ENCODE measurements at places on chromosomes 11 and 22.

- no peak overlapping the region for H3K27ac ChIP-seq
- DNase-seq = no peak
- no peak overlapping the region for H3K4me3 ChIP-seq
- no peaks in the 10 kb centered on the region for H3K27me3 ChIP-seq
- no peaks in the 10 kb centered on the region for H3K36me3 ChIP-seq
- H3K4me1 ChIP-seq = no peaks in the 10 kb centered on the region
Measured at GRCh38 chr11:65160643-65161042, 9.4 kb upstream of the SPDYC start.

DNA sequence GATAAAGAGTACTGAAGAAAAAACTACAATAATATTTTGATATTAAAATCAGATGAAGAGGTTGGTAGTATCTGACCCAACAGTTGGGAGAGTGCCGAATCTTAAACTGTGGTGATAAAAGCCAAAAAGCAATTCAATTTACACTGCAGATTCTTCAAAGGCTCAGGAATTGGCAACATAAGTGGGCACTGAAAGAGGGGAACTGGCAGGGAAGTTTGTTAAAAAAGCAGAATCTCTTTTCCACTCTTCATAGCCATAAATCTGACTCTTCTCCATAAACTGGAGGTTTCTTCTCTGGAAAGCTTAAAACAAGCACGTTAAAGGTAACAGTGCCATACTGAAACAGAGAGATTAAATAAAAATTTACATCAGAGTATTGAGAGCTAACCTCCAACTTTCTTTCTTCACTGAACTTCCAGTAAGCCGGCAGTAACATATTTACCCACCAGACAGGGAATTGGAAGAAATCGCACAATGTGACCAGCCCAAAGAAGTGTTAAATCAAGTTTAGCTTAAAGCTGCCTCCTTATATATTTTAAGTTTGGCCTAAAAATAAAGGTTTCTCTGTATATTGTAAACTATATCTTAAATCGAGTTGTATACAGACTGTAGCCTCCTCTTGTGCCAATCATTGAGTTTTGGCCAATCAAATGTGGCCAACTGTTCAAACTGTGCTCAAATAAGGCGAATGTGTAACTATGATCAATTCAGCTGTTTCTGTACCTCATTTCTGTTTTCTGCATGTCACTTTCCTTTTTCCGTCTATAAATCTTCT, 358.3 kb downstream of the NXPE2 start:
- H3K4me3 ChIP-seq = no peak overlapping the region
- no peak overlapping the region for H3K27ac ChIP-seq
- no peaks in the 10 kb centered on the region for H3K36me3 ChIP-seq
- DNase-seq = no peak
- no peaks in the 10 kb centered on the region for H3K27me3 ChIP-seq
- H3K4me1 ChIP-seq = no peaks in the 10 kb centered on the region

DNA sequence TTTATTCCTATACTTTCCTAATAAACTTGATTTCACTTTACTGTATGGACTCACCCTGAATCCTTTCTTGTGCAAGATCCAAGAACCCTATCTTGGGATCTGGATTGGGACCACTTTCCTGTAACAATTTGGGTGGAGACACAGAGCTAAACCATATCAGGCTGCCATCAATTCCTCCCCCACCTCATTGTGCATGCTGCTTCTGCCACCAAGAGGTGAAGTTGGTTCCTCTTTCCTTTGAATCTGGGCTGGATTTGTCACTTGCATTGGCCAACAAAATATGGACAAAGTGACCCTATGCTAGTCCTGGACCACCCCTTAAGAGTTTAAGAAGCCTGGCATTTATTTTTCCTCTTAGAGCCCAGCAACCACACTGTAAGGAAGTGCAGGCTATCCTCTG, 39.4 kb upstream of the CEP295 start:
- no peaks in the 10 kb centered on the region for H3K4me1 ChIP-seq
- no peak overlapping the region for H3K4me3 ChIP-seq
- H3K27me3 ChIP-seq = no peaks in the 10 kb centered on the region
- H3K36me3 ChIP-seq = no peaks in the 10 kb centered on the region

GRCh38 chr11:94186342-94187203, 57.9 kb downstream of the PANX1 start:
- no peak overlapping the region for H3K4me3 ChIP-seq
- H3K36me3 ChIP-seq = peaks cover under 1% of the 10 kb centered on the region
- H3K4me1 ChIP-seq = no peaks in the 10 kb centered on the region
- H3K27me3 ChIP-seq = no peaks in the 10 kb centered on the region
- H3K27ac ChIP-seq = no peak overlapping the region

DNA sequence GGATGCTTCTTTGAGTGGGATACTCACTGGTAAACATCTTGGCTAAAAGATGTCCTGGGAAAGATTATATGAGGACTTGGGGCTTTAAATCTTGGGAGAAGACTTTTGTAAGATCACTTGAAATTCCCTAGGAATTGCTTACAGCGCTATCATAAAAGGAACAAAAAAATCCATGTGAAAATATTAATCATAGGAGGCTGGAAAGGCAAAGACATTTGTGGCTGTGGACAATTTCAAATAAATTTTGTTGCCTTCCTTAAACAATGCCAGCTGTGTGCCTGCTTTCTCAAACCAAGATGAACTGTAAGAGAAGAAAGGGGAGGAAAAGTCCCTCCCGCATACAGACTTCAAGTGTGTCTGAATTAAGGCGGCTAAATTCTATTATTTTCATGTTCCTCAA, 75.6 kb downstream of the SNX19 start:
- H3K4me1 ChIP-seq = no peaks in the 10 kb centered on the region
- H3K27me3 ChIP-seq = peaks cover 23% of the 10 kb centered on the region
- no peak for DNase-seq
- H3K4me3 ChIP-seq = no peak overlapping the region

GRCh38 chr22:38414009-38414395, 41.0 kb downstream of the KCNJ4 start:
- no peak overlapping the region for H3K4me3 ChIP-seq
- H3K4me1 ChIP-seq = peaks cover 18% of the 10 kb centered on the region
- no peaks in the 10 kb centered on the region for H3K27me3 ChIP-seq
- H3K36me3 ChIP-seq = no peaks in the 10 kb centered on the region
- H3K27ac ChIP-seq = no peak overlapping the region

- no peaks in the 10 kb centered on the region for H3K4me1 ChIP-seq
- no peak overlapping the region for H3K27ac ChIP-seq
- H3K27me3 ChIP-seq = no peaks in the 10 kb centered on the region
- no peak overlapping the region for H3K4me3 ChIP-seq
- no peak for DNase-seq
Measured at GRCh38 chr11:62811659-62812058, 6.4 kb upstream of the NXF1 start.

DNA sequence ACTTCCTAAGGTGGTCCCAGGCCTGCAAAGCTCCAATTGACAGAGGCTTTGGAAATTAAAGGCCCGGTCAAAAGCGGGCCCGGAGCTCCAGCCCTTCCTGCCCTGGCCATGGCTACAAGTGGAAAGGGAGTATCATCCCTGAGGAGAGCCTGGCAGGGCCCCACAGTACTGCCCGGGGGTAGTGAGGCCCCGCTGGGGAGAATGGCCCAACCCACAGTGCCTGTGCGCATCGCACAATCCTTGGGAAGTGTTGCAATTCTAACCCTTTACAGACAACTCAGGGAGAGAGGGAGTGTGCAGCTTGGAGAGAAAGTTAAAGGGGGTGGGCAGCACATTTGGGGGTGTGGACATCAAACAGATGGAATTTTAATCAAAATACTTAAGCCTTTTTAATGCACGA, 3.6 kb downstream of the CACNG2 start:
- no peaks in the 10 kb centered on the region for H3K4me1 ChIP-seq
- no peak overlapping the region for H3K27ac ChIP-seq
- H3K36me3 ChIP-seq = no peaks in the 10 kb centered on the region

GRCh38 chr11:44987506-44987905, 36.8 kb upstream of the TP53I11 start:
- H3K27ac ChIP-seq = no peak overlapping the region
- no peaks in the 10 kb centered on the region for H3K36me3 ChIP-seq
- no peak overlapping the region for H3K4me3 ChIP-seq
- no peaks in the 10 kb centered on the region for H3K4me1 ChIP-seq

DNA sequence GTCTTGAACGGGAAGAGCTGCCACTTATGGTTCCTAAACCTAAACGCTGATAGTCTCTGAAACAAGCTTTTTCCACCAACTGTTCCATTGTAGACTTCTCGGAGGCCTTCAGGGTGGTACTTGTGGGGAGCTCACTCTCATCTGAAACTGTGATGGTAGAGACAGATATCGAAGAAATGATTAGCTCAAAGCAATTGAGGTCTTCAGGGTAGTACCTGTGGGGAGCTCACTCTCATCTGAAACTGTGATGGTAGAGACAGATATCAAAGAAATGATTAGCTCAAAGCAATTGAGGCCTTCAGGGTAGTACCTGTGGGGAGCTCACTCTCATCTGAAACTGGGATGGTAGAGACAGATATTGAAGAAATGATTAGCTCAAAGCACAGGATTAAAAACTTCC, 175.7 kb downstream of the SWAP70 start:
- no peak for DNase-seq
- H3K27me3 ChIP-seq = no peaks in the 10 kb centered on the region
- no peaks in the 10 kb centered on the region for H3K4me1 ChIP-seq
- H3K36me3 ChIP-seq = no peaks in the 10 kb centered on the region
- H3K4me3 ChIP-seq = no peak overlapping the region

- H3K4me1 ChIP-seq = no peaks in the 10 kb centered on the region
- no peak overlapping the region for H3K4me3 ChIP-seq
- H3K27me3 ChIP-seq = peaks cover 63% of the 10 kb centered on the region
- no peak for DNase-seq
- no peaks in the 10 kb centered on the region for H3K36me3 ChIP-seq
- H3K27ac ChIP-seq = no peak overlapping the region
Measured at GRCh38 chr11:114136686-114137640, 77.5 kb downstream of the ZBTB16 start.

DNA sequence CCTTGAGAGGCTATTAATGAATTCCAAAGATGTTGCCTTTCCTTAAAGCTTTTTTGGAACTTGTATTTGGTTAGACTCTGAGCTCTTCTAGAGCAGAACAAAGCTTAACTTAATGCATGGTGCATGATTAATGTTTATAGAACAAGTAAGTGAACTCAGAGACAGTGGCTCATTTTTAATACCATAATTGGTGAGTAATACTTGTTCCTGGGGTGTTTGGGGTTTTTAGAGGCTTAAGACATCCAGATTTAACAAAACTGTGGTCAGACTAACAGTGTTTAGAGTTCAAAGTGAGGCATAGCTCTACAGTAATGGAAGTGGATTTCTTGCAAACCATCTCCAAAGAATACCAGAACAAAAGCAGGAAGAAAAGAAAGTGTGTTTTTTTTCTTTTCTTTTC, 73.7 kb upstream of the CTSC start:
- no peaks in the 10 kb centered on the region for H3K4me1 ChIP-seq
- DNase-seq = no peak

DNA sequence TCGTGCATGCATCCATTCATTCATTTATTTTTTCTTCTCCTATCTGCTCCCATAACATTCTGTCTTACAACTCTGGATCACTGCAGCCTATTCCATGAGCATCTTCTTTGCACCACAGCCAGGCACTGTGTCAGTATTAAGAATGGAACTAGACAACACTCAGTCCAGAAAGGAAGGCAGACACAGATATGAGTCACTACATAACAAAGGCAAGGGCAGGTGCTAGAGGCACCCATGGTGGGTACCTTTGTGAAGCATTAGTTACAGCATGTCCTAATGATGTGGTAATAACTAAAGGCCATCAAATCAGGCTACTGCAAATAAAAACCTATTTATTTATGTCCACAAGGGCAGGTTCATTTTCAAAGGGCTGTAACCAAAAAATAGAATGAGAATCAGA, 28.1 kb downstream of the TENM4 start:
- DNase-seq = no peak
- H3K4me3 ChIP-seq = no peak overlapping the region
- H3K36me3 ChIP-seq = no peaks in the 10 kb centered on the region
- no peak overlapping the region for H3K27ac ChIP-seq
- H3K27me3 ChIP-seq = no peaks in the 10 kb centered on the region
- H3K4me1 ChIP-seq = no peaks in the 10 kb centered on the region

GRCh38 chr22:30127749-30128166, 47.5 kb downstream of the HORMAD2 start:
- no peak for DNase-seq
- H3K27ac ChIP-seq = no peak overlapping the region
- no peaks in the 10 kb centered on the region for H3K27me3 ChIP-seq
- no peaks in the 10 kb centered on the region for H3K4me1 ChIP-seq

DNA sequence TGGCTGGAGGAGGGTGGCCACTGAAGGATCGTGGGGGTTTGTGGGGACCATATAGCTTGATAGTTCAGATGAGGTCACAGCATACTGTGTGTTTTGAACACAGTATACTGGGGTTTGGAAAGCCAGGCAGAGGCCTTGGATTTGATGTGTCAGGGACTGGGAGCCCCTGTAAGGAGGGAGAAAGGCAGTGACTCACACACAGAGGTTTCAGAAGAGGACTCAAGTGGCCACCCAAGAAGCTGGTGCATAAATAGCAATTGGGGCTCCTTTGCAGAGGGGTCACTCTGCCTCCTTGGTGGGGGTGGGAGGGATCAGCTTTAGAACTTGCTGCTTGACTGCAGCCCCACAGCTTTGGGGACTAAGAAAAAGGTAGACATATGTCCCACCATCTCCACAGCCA, 39.3 kb downstream of the SLC5A1 start:
- no peak for DNase-seq
- H3K27me3 ChIP-seq = peaks cover 9% of the 10 kb centered on the region
- peaks cover 18% of the 10 kb centered on the region for H3K4me1 ChIP-seq
- no peaks in the 10 kb centered on the region for H3K36me3 ChIP-seq
- no peak overlapping the region for H3K27ac ChIP-seq

- no peaks in the 10 kb centered on the region for H3K4me1 ChIP-seq
- H3K36me3 ChIP-seq = no peaks in the 10 kb centered on the region
- no peak for DNase-seq
- no peaks in the 10 kb centered on the region for H3K27me3 ChIP-seq
- H3K4me3 ChIP-seq = no peak overlapping the region
Measured at GRCh38 chr11:40987776-40988435, 471.5 kb downstream of the LRRC4C start.

DNA sequence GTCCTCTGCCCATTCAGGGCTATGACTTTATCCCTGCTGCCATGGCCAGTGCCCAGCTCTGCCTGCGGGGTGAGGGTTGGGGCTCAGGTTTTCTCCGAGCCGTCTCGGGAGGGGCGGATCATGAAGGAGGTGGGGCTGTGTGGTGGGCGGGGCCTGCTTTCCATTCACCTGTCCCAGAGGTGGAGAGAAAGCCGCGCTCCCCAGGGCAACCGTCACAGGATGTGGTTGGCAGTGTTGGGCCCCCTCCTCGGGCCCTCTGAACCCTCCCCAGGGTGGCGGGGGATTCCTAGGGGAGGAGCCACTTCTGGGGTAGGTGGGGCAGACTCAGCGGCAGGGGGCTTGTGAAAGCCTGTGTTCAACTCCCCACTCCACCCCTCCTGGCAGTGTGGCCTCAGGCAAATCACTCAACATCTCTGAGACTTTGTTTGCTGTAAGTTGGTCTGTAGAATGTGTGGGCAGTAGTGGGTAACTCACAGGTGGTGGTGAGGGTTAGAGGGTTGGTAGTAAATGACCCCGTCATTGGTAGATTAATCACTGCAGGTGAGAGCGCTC, 50.3 kb downstream of the CD6 start:
- DNase-seq = no peak
- H3K4me3 ChIP-seq = 0 out of 2 replicates have a peak overlapping the region, but pooled peaks have one; percentile 18
- no peaks in the 10 kb centered on the region for H3K36me3 ChIP-seq
- no peaks in the 10 kb centered on the region for H3K27me3 ChIP-seq
- H3K27ac ChIP-seq = no peak overlapping the region
- peaks cover 5% of the 10 kb centered on the region for H3K4me1 ChIP-seq

GRCh38 chr11:101584129-101584515, 315 bp upstream of the TRPC6 start:
- H3K4me3 ChIP-seq = no peak overlapping the region
- no peak for DNase-seq
- H3K36me3 ChIP-seq = no peaks in the 10 kb centered on the region
- H3K27ac ChIP-seq = no peak overlapping the region
- H3K4me1 ChIP-seq = no peaks in the 10 kb centered on the region
